Lung (tissue), 17 donors: ENCODE measurements at places on chromosomes 1 and 21. TPM values are rescaled to one million over a fixed set of nuclear protein-coding genes. Genes with fewer than 3 reads are reported as not detected.
A peak's percentile ranks its signal among the peaks of the same experiment; 100 is the strongest.

Gene IL10RB
- 47.1 TPM for total RNA-seq

- peak; percentile 93 for DNase-seq
These were observed at the start of gene LUZP1 for GRCh38 chr1:23168445-23169194. Gene LUZP1 (minus strand): TSS chr1:23168856.

DNA sequence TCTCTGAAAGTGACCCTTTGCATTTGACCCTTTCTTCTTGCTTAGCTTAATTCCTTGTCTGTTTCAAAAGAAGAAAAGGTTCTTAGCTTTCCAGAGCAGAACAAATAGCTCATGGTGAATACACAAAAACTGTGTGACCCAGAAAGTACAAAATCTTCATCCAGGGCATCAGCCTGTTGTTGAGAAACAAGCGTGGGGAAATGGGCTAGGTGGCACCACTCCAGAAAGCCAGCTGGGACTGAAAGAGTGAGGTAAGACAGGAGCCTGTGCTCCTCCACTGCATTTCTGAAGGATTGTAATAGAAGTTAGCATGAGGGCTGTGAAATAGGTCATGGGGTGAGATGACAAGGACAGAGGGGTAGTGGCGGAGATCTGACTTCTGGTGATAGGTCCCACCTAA is 45.8 kb downstream of the CYP2J2 start:
- DNase-seq: no peak

DNA sequence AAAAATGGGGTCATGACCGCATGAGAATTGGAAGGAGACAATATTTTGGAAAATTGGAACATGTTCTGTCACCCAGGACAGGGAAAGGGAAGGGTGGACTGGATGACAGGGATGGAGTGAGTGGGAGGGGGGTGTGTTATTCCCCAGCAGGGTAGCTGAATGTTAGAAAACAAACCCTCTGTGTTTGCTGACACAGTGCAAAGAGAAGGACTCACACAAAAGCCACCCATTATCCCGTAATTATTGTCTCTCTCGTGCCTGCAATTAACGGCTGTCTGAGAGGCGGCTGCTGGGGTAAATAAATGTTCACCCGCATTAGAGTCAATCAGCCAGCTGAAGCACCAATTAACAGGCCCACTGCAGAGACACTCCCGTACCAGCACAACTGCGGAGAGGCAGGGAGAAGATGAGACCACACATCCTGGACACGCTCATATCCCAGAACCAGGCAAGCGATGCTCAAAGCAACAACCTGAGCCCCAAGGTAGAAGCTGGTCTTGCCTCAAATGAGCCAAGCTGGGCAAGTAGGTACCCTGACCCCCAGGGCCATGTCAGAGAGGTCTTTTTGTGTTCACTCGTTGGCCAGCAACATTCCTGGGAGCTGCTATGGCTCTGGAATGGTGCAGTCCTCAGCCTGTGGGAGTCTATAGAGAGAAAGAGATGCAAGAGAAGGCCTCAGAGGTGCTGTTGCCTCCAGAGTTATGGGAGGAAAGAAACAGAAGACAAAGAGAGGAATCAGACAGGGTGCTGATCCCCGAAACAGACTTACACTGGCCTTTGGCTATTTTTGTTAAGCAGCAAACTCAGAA is 19.4 kb downstream of the PLEKHA6 start:
- DNase-seq: no peak

Gene CD52
- 6.8 TPM for total RNA-seq

DNA sequence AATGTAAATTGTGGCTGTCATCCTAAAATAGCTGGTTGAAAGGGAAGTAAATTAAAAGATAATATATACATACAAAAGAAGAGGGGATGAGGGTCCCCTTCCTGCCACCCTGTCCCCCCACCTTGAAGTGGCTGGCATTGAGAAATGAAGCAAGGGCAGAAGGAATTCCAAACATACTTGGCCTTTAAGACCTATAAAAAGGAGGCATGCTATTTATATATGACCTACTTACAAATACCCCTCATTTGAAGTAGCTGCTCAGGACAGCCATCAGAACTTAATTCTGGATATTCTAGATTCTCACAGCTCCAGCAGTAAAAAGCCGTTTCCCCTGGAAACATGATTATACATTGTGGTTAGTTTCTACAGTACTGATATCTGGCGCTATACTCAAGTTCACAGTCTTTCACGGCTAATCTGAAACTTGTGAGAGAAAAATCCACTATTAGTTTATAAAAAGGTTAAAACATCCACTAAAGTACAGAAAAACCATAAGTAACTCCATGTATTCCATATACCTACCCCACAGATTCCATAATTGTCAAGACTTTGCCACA is 9.6 kb upstream of the MAP10 start:
- peak; percentile 56 for DNase-seq

DNA sequence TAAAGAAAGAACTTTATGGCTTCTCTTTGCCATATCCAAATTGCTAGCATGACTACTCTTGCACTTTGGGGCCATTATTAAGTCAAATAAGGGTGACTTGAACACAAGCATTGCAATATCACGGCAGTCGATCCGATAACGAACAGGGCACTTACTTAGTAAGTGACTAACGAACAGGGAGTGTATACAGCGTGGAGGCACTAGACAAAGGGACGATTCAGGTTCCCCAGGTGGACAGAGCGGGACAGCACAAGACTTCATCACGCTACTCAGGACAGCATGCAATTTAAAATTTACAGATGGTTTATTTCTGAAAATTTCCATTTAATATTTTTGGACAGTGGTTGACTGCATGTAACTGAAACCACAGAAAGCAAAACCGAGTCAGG is 5.4 kb upstream of the PITHD1 start:
- no peak for DNase-seq

- DNase-seq: no peak
These were observed 10.4 kb downstream of the RNF19B start for GRCh38 chr1:32954168-32954567.

Gene MTARC1
- total RNA-seq: 22.3 TPM

Gene EXO5
- 5.0 TPM for total RNA-seq

GRCh38 chr1:87410776-87411480 is 82.2 kb downstream of the LMO4 start:
- peak; percentile 50 for DNase-seq

- no peak for DNase-seq
These were observed 20.2 kb upstream of the ROR1 start for GRCh38 chr1:63753591-63753990.

Gene PBX1
- 58.0 TPM for total RNA-seq

Gene PLK3
- 45.3 TPM for total RNA-seq

DNA sequence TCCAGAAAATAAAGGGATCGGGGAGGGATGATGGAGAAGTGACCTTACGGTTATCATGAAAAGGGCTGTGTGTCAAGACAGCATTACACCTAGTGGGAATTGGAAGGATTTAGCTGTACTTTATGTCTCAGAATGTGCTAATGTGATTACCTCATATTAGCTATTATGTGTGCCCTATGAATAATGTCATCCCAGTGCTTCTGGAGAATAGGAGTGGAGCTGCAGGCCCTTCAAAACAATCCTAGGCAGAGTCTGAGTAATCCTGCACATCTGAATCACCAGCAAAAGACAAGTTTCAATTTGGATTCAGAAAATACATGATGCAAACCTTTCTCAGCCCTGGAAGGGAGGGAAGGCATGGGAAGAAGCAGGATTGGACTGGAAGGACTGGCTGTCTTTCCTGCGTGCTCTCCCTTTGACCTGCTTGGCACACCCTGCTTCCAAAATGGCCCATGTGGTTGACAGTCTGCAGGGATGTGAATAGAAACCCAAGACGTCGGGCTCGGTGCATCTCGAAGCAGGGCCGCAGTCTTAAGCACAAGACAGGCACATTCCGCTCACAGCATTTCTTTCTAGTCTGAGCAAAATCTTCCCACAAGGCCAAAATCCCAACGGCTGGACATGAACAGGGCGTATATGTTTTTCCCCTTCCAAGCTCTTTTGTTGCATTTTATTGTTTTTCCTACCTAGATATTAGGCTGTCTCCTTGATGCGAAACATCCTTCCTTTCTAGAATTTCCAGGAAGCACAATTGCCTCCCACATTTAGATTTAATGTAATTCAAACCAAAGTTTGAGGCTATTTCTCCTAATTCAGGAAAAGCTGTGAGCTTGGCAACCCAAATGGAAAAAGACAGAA is 54.3 kb upstream of the TARBP1 start:
- peak; percentile 71 for DNase-seq

DNA sequence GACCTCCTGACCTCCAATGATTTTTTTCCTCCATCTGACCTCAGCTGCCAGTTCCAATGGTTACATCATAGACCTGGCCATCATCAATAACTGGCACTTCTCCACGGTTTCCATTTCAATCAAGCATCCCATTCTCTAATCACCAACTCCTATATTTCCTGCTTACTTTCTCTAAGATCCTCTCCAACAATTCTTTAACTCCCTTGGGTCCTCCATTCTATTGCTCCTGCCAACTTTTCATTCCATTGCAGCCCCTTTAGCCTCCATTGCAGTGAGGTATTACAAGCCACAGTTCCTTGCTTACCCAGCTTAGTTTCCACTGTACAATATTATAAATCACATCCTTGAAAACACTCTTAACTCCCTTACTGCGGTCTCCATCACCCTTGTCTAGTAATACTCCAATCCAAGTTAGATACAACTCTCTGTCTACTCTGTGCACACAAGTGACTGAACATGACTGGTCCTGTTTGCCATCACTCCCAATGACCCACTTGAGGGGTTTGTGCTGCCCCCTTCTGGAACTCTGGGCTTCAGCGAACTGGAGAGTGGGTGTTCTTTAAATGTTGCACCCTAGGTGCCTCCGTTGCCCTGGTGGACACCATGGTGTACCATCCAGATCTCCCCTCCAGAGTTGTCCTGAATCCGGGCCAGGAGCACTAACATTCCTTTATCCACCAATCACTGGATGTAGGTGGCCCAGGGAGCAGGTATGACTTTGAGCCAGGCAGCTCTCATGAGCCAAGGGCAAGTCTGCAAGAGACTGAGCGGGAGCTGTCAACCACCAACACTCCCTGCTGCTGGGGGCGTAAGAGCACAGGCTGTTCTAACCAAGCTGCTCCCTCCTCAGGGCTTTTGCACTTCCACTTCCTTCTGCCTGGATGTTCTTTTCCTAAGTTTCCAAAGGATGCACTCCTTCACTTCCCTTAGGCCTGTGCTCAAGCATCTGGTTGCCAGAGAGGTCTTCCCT is 3.7 kb upstream of the FNDC7 start:
- DNase-seq: no peak

DNA sequence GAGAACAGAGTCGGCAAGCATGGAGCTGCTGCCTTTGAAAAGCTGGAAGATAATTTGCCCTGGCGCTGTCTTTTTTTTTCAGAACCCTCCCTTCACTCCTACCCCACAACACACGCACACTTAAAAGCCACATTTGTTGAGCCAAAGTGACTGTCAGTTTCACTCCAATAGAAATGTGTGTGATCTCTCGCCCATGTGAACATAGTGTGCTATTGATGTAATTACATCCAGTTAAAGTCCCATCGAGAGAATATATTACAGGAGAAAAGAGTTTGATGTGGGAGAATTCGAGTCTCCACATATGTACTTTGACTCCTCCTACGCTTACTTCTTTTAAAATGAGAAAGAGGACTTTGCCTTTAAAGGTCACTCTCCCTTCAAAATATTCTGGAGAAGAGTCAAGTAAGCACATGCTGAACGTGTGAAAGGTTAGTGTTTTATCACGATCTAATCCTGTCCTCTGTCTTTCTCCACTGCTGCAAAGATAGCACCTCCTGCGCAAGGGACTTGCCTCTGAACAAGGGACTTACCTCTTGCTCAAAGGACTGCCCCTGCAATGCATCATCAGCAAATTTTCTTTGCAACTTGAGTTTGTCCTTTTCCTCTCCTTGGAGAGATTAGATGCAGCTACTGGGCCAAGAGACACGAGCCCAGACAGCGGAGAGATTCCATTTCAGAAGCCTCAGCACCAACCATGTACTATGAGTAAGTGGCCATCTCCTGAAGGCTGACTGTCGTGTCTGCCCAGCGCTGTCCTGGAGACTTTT is 613.9 kb downstream of the PTPRU start:
- DNase-seq: no peak

DNA sequence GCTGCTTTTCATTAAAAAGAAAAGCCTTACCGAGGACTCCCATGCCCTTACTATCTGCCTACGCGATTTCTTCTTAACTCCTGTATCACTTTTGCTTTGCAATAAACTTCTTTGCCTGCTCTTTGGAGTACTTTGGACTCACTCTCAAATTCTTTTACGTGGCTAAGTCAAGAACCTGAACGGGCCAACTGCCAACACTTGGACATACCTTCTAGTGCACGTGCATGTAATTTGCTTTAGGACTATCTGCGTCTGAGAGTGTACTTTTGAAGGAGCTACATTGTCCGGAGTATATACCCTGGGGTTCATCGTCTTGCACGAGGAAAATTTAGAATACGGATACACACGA is 3.6 kb upstream of the OTUD3 start:
- DNase-seq: peak; percentile 30

DNA sequence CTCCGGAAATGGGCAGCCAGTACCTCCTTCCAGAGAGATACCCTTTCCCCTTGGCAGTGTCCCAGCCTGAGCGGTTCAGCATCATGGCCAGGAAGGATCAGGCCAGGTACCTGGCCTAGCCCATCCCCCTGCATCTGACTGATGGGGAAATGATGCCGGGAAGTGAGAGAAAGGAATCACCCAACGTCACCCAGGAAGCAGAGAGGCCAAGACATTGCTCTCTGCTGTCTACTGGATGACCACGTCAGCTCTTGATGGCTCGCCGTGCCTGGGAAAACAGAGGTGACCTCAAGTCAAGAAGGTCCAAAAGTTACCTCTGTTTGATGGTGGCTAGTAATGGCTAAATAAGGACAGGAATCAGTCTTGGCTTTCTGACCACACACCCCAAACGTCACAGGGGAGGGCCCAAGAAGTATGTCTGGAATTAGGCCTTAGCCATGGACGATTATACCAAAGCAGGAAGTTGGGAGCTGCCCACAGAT is 79.0 kb downstream of the MRPL37 start:
- DNase-seq: no peak

Gene ADSS2
- 46.7 TPM for total RNA-seq

DNA sequence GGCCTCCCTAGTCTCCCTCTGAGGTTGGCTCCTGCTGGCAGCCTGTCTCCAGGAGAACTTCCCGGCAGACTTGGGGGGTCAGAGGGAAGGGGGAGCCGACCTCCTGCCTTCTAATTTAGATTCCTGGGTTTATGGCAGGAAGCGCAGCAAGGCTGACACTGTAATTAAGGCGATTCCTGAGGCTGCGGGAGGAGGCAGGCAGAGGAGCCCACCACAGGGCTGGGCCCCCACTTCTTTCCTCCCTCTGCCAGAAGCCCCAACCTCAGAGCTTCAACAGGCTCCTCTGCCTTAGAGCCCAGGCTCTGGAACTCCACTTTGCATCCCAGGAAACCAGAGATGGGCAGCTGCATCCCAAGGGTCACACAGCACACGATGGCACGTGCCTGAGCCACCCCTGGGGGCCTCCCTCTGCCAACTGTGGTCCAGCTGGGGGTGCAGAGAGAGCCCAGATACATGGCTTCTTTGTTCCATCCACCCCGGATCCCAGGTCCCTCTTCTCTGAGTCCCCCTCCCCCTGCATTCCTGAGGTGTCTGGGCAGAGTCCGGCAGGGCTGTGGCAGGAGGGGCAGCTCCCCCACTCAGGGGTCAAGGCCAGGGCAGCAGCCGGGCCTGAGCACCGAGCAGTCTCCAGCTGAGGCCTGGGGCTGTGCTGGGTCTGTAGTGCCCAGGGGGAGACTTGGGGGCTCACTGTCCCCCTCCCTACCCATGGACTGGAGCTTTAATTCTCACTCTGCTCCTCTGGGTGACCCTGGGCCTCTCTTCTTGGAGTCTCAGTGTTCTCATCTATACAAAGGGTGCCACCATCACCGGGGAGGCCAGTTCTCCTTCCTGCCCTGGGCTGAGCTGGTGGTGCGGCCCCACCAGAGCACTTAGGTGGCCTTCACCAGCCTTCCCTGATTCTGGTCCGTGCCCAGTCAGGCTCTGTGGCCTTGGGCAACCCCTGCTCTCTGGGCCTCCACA is 39.4 kb upstream of the FAM131C start:
- DNase-seq: peak; percentile 47
